ENCODE measurements at places on chromosomes 13 and 19.

- no peak for DNase-seq
Observed at GRCh38 chr19:58558066-58558622, at the start of gene UBE2M. TSS of gene UBE2M (minus strand) at chr19:58558611. CDS start at chr19:58558381, 230 bp downstream.

DNA sequence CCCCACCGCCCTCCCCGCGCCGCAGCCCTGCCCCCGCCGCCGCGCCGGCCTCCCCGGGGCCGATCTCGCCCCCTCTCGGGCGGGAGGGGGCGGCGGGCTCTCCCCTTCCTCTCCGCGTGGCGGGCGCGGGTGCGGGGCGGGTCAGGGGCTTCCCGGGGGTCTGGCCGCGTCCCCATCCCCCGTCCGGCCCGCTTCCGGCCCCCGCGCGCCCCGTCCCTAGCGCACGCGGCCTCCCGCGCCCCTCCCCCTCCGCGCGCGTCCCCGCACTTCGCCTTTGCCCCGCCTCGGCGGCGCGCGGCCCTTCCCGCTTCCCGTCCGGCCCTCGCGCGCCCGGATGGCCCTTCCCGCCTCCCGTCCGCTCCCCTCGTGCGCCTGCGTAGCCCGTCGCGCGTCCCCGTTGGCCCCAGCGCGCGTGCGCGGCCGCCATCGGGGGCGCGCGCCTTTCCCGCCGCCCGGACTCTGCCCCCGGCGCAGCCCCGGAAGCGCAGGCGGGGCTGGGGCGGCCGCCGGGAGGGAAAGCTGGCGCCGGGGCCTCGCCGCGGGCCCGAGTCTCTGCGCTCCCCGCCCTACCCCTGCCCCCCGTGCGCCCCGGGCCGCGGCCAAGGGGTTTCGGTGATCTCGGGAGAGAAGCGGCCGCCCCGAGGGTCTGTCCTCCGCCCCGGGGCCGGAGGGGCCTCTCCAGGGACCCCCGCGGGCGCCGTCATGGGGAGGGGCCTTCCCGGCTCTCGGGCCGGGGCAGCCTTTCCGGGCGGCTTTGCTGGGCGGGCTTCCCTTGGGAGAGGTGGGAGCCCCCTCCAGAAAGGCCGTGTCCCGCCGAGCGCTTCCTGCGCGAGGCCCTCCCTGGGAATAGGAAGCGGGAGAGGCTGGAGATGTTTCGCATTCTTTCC is 519 bp downstream of the PTBP1 start:
- peak; percentile 87 for DNase-seq

DNA sequence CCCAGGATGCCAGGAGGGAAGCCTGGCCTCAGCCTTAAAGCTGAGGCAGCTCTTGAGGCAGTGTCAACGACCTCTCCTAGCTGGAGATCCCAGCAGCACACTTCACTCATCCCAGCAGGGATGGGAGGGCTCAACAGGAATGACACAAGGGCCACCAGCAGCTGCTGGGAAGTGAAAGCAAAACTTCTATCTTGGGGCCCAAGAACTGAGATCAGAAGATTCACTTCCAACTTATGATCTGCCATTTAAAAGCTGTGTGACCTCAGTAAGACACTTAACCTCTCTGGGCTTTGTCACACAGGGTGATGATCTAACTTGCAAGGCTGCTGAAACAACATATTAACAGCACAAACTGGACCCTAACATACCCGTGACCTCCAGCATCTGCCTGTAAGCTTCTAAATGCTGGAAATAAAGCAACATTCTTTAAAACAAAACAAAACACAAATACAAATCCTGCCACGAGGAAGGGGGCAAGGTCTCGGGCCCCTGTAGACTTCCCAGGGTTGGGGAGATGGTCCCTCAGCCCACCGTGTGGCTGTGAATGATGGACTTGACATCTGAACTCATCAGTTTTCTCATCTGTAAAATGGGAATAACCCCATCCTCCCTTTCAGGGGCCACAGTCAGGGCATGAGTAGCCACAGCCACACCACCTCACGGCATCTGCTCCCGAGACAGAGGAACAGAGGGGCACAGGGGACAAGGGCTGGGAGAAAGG is 22.7 kb downstream of the ELL start:
- no peak for DNase-seq

DNA sequence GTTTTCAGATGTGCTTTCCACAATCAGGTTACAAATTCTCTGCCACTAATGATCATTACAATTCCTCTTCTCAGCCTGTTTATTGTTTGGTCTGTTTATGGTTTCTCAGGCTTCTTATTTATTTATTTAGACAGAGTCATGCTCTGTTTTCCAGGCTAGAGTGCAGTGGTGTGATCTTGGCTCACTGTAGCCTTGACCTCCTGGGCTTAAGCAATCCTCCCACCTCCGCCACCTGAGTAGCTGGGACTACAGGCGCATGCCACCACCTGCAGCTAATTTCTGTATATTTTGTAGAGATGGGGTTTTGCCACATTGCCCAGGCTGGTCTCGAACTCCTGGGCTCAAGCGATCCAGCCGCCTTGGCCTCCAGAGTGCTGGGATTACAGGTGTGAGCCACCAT is 2.1 kb upstream of the ZSCAN5A start:
- no peak for DNase-seq

GRCh38 chr19:49113762-49114629 is at the start of gene LIN7B:
TSS of gene LIN7B (plus strand) at chr19:49114370. CDS start at chr19:49114405, 35 bp downstream.
- peak; percentile 85 for DNase-seq

DNA sequence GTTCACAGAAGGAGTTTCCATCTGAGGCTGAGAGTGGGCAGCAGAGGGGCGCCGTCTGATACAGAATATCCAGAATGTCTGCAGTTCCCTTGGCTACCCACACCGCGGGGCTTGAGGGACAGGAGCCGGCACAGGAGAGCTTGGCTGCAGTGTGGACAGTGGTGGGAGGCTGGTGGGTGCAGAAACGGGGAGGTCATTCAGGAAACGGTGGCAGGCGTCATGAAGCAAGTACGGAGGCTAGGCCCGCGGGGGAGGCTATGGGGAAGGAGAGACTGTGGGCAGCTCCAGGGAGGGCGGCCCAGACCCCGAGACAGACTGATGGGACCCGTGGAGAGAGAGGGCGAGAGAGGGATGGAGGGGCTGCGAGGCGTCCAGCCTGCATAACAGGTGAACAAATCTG is 55.2 kb upstream of the UQCRFS1 start:
- DNase-seq: no peak

DNA sequence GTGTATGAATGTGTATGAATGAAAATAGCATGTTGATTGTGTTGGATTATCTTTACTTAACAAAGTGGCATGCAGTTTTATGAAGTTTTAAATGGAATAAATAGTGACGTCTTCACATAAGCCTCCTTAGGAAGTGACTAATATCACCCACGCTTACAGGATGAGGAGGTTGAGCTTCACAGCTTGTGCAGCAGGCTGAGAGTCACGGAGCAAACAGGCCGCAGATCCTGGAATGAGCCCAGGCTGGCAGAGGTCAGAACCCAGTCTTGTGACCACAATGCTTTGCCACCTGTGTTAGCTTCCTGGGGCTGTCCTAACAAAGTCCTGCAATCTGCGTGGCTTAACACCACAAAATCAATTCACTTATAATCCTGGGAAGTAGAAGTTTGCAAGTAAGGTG is 20.8 kb downstream of the LAIR2 start:
- DNase-seq: no peak

DNA sequence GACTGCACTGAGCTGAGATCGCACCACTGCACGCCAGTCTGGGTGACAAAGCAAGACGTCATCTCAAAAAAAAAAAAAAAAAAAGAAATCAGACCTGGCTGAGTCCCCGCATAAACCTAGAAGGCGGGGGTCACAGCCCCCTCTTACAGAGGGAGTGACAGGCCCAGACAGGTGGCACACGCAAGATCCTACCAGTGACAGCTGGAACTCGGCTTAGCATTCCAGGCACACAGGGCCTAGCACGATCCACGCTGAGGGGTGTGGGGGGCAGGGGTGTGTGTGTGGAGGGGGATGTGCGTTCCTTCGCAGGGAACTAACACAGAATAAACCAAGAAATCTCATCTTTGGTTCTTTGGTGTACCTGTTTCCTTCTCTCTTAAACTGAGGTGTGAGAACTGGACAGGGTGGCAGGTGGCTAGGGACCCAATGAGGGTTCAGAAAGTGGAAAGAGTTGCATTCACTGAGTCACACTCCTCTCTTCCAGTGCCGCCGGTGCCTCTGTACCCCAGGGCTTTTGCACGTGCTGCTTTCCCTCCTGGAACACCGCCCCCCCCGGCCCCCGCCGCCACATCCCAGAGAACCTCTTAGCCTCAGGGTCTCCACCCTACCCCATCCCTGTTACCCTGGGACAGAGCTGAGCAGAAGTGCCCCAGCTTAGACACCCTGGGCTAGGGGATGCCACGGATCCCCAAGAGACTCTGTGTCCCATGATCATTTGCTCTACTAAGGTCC is 5.0 kb downstream of the SGTA start:
- no peak for DNase-seq

DNA sequence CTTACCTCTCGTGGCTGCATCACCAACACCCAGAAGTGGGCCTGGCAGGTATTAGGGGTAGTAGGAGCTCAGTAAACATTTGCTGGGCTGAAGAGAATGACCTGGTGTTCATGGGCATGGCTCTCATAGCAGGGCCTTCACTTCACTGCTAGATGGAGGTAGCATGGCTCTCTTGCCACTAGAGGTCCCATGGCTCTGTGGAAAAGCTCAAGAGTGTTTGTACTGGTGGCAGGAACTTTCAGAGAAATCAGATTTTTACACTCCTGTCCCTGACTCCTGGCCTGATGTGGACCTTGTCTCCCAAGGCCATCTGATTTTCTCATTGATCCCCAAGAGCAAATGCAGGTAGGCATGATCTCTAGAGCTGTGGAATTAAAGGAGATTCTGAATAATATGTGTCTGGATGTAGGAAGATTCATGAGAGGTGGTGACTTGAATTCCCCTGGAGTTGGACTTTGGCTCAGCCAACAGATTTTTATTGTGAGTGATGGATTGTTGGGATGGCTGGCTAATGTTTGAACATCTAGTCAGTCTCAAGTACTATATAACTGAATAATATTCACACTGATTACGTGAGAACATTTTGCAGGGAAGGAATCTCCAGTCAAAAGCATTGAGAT is 5.7 kb downstream of the ZNF574 start:
- no peak for DNase-seq

DNA sequence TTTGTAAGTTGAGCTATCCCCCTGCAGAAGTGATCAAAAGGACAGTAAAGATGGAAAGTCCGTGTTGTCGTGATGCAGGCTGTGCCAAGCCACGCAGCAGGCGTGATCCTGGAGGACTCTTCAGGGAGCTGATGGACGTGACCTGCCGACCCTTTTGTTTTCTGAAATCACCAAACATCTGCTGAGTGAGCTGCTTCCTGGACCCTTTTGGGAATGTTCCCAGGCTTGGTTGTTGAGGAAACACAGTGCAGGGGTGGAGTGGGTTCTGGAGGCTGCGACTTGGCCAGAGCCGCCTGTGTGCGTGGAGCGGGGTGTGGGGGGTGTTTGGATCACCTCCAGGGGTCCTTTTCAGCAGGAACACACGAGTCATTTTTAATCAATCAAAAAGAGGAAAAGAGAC is 15.4 kb upstream of the CPAMD8 start:
- no peak for DNase-seq

- no peak for DNase-seq
Observed at GRCh38 chr19:13092606-13093235, 9.9 kb downstream of the LYL1 start.

- DNase-seq: no peak
Observed at GRCh38 chr19:49713236-49713845, 22.4 kb downstream of the CPT1C start.

- DNase-seq: no peak
Observed at GRCh38 chr13:66509175-66509574, 721.0 kb downstream of the PCDH9 start.

DNA sequence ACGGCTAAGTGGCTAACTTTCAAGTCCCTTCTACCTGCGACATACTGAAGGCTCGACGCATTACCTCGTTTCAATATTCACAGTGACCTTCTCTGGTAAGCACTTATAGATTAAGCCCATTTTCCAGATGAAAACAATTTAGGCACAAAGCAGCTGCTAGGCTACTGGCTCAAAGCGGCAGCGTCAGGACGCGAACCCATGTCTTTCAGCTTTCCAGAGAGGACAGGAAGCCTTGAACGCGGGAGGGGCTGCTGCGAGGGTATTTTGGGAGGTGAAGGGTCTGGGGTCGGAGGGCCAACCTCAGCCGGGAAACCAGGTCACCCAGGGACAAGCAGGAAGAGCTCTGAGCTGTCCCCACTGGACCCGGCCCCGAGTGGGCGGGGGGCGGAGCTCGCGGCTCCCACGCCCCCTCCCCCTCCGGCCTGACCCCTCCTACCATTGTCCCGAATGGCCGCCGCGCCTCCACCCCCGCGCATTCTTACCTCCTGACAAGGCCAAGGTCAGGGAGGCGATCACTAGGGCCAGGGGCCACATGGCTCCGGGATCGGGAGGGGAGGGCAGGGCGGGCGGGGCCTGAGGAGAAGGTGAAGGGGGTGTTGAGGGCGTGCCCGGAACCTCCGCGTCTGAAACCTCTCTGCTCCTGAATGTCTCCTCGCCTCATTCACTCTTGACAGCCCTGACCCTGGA is at the start of gene KLK13:
Gene KLK13, minus strand, starts transcription at position 559 of the 687 bp plus-strand sequence. Its CDS starts 25 bp downstream, at position 534.
- no peak for DNase-seq

DNA sequence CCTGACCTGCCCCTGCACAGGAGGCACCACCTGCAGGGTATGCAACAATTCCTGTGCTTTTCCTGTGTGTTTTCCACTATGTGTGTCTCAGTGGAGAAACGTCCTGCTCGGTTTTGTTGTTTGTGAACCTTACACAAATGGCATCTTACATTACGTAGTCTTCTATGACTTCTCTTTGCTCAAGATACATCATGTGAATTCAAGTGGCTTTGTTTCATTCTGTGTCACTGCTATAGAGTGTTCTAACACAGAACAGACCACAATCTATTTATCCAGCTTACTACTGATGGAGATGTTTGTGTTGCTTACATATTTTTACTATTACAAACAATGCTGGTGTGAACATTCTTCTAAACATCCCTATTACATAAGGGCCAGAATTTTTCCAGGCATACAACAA is 97.7 kb downstream of the ANKRD10 start:
- DNase-seq: no peak

- no peak for DNase-seq
Observed at GRCh38 chr19:51320280-51320657, 8.8 kb downstream of the IGLON5 start.

- no peak for DNase-seq
Observed at GRCh38 chr13:79374578-79374977, 31.5 kb downstream of the RBM26 start.

DNA sequence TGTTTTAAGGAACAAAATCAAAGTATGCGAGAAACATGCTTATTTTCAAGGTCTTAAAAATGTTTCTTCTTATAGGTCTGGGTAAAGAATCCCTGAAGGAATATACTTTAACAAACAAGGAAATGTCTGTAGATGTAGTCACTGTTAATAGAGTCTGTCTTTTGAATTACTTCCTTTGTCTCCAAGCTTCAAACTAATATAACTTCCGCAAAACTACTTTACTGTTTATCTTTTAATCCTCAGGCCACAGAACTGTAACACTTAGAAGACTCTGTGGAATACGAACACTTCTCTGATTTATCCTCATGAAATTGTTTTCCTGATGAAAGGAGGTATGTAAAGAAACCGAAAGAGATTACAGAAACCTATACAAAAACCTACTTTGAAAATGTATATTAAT is 316.0 kb downstream of the PCDH9 start:
- DNase-seq: no peak

GRCh38 chr19:12891553-12892021 is 627 bp downstream of the GCDH start:
- no peak for DNase-seq

- DNase-seq: no peak
Observed at GRCh38 chr13:24463078-24463477, 49.5 kb downstream of the PARP4 start.

Data from hematopoietic multipotent progenitor cell treated with erythropoietin and hydrocortisone succinate and interleukin-3 and kit ligand, for 17 days (in vitro differentiated cells).